ENCODE measurements at places on chromosomes 12 and 14.
A peak's percentile ranks its signal among the peaks of the same experiment; 100 is the strongest.

DNA sequence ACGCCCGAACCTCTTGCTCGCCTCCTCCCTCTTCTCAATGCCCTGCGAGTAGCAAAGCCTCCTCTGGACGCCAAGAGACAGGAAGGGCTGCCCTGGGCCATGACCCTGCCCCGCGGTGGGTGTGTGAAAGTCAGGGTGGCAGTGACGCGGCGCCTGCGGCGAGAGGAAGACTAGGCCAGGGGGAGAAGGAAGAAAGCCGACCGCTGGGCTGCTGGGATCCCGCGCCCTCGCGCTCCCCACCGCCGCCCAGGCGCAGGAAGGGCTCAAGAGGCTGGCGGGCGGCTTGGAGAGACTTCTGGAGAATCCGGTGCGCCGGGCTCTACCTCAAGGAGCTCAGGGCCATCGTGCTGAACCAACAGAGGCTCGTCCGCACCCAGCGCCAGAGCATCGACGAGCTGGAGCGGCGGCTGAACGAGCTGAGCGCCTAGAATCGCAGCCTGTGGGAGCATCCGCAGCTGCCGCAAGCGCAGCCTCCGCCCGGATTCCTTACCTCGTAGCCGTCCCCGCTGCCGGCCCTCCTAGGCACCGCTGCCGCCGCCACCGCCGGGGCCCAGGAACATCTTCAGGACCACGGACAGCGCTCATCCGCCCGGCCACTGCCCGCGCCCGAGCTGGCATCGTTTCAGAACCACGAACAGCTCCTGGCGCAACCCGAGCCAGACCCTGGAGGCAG lies 105.0 kb upstream of the PRB2 start:
- peak; percentile 62 for DNase-seq

GRCh38 chr12:123233505-123234308 lies 471 bp downstream of the MTRFR start:
- DNase-seq, result peak; percentile 11

DNA sequence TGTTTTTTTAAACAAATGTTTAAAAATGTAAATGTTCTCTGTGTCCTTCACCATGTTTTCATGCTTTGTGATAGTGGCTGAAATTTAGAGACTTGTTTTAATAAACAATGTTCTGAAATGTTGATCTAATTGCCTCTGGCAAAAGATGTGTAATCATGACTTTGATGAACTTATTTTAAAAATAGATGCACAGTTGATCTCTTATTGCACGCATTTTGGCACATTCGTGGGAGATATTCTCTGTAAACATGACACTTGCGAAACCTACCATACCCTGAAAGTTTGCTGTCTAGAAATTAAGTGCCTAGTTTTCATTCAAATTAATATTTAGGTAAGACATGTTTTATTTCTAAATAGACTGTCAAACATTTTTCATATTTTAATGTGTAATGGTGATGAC lies 119.7 kb upstream of the DNM1L start:
- DNase-seq, result peak; percentile 59

DNA sequence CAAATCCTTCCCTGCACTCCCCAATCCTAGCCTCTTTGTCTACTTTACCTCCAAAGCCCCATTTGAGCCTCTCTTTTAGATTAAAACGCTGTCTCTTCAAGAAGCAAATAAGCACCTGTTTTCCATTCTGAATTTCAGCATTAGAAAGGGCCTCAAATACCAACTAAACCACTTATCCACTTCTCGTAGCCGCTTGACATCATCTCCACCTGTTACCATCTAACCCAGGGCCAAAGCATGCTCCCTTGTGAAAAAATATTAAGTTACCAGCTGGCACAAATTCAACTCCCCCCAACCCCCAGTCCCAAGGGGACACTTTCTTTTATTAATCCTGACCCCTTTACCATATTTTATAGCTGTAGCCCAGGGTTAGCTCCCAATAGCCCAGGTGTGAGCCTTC lies 43.1 kb downstream of the GPHB5 start:
- no peak for DNase-seq

- no peak for DNase-seq
Observed at GRCh38 chr12:63326260-63326659, 175.3 kb upstream of the AVPR1A start.

- DNase-seq, result no peak
Observed at GRCh38 chr12:51785906-51786305, 62.6 kb downstream of the FIGNL2 start.

DNA sequence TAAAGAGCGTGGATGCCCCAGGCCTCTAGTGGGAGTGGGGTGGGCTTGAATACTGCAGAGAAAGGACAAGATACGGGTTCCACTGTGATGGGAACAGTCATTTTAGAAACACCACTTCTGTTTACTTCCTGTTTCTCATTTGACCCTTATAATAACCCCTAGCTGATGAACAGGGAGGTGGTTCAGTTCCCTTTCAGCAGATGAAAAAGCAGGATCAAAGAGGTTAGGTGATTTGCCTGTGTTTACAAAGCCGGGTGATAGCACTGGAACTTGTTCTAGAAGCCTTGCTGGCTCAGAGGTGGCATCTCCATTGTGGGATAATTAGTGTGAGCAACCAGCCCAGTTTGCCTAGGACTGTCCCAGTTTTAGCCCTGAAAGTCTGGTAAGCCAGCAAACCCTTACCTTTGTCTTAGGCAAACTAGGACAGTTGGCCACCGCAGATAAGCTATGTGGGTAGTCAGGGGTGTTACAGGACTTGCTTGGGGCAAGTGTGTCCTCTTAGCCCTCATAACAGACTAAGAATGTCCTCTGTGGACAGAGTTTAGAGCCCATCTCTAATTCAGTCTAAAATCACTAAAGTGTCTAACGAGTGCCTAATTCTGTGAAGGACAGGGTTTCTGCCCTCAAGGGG lies 7.5 kb upstream of the LRP1-AS start:
- no peak for DNase-seq

- peak; percentile 44 for DNase-seq
Observed at GRCh38 chr14:30656190-30656632, 34.1 kb downstream of the SCFD1 start.

GRCh38 chr14:51097287-51097686 lies 2.4 kb upstream of the TRIM9 start:
- DNase-seq, result no peak

GRCh38 chr14:22070119-22070982 lies 396.7 kb upstream of the OR4E1 start:
- peak; percentile 0 for DNase-seq

GRCh38 chr12:3562484-3562883 lies 71.5 kb downstream of the PRMT8 start:
- DNase-seq, result no peak

- DNase-seq, result no peak
Observed at GRCh38 chr14:20626274-20626673, 15.2 kb downstream of the OR6S1 start.

- no peak for DNase-seq
Observed at GRCh38 chr14:99023371-99023770, 248.6 kb downstream of the BCL11B start.

DNA sequence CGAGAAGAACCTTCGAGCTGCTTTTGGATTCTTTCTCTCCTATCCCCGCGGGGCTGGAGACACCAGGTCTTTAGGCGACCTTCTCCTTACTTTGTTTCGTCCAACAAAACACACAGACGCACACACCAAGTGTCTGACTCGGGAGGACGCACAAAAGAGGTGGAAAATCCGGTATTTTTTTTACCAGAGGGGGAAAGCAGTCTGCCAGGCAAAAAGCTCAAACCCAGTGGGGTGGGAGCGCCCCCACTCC lies 2.1 kb downstream of the SIX4 start:
- DNase-seq, result no peak

GRCh38 chr14:23052182-23052623 lies 5.1 kb downstream of the CDH24 start:
- no peak for DNase-seq

DNA sequence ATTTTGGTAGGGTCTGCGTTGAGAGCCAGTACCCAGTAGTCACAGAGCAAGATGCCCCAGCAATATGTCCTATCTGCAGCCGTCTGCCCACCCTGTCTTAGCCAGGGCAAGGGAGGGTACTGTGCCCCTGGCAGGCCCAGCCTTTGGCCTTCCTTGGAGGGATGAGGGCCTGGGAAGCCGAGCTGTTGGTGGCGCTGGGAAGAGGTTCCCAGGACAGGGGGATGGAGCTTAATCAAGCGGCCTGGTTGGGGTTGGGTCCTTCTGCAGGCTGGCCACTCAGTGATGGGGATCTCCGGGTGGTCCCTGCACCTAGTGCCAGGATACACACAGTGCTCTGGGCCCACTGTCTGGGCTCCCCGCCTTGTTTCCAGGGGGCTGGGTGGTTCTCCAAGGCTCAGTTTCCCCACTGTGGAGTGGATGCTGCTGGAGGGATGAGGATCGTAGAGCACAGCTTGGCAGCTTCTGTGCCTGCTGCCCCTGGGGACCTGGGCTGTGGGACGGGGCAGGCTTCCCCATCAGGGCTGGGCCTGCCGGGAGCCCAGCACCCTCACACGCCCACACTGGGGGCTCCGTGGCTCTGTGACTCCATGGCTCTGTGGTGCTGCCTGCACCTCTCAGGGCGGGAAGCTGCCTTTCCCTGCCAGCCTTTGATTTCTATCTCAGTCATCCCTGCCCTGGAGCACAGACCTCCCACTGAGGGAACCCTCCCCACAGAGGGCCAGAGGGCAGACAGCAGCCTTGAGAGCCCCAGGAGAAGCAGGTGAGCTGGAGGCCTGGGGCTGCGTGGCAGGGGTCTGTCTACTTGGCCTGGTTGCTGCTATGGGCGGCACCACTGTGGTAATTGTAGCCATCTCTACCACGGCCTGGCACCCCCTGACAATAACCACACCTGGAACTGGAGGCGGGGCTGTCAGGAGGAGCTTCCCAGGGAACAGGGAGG lies 357.0 kb downstream of the TMEM121 start:
- DNase-seq, result no peak

- no peak for DNase-seq
Observed at GRCh38 chr14:97380539-97380941, 583.4 kb downstream of the VRK1 start.

DNA sequence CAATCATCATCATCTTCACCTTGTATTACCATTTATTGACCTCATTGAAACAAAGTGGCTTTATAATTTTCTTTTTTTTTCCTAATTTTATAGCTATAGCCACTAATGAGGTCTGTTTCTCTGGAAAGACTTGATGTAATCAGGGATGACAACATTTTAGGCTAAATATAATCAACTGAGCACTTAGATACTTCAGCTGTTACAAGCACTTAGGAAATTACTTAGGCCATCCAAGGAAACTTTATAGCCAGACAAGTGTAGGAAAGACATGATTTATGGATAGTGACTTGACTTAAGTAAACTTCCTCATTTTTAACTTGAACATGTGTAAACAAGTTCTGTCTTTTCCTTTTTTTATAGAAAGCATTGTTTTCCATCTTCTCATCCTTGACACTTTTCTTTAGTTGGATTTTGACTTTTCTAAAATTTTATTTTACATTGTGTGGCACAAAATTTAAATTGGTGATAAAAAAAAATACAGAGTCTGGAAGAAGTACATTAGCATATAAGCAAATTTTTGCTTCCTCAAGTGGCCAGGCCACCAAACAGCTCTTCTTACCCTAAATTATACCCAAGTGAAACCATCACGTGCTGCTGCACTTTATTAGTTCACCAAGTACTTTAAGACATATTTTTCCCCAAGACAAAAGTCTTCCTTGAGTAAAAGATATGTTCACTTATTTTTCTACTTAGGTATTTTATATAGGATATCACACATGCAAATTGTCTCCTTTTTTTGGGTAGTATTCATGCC lies 15.1 kb downstream of the CPNE8 start:
- peak; percentile 1 for DNase-seq
